ENCODE measurements at places on chromosomes 5 and 9.

DNA sequence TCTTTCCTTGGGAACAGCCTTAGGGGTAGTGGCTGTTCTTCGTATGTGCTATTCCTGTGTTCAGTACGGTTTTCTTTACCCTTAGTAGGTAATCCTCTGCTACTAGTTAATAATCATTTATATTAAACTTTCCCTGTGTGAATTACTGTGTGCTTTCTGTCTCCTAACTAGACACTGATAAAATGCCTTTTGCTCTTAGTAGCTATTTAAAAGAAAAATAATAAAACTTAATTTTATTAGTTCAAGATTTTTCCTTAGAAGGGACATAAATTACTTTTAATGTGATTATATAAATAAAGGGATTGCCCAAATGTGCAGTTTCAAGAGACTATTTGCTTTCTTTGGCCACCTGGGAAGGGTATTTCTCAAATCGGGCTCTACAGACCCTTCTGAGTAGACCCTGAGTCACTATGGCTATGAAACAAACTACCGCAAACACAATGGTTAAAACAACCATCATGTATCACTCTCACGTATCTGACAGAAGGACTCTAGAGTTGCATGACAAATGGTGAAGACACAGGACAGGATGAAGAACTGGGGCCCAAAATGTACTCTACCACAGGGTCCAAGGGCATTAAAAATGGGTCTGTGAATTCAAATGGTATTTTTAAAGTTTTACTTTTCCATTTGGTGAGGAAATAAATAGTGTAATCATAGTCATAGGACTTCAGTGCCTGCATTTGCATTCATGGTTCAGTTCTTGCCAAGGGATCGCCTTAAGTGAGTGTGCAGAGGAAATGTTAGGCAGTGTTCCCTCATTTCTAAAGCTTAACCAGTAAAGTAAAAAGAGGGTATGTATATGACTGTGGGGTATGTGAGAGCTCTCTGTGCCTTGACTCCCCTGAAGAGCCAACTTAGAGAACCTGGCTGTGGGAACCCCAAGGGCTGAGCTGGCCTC is 97.0 kb downstream of the TSSK1B start:
- DNase-seq: no peak

GRCh38 chr5:52449516-52449915 is 338.2 kb upstream of the ITGA1 start:
- DNase-seq: no peak

DNA sequence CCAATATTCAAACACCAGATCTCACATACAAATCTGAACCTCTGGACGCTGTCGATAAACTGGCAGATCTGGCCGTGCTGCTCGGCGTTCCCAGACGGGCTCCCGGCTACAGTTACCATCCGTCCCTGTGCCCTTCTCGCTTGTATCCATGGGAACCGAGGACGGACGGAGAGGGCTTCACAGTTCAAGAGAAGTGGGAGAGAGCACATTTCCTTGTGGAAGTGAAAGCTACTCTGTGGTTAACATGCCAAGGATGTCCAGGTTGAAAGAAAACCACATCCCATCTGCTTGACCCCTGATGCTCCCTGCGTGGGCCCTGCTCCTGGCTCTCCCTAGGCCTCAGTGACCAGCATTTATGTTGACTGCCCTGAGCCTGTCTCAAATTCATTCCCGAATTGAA is 6.3 kb upstream of the DBN1 start:
- no peak for DNase-seq

GRCh38 chr5:82314964-82315758 is 37.0 kb upstream of the RPS23 start:
- DNase-seq: no peak

DNA sequence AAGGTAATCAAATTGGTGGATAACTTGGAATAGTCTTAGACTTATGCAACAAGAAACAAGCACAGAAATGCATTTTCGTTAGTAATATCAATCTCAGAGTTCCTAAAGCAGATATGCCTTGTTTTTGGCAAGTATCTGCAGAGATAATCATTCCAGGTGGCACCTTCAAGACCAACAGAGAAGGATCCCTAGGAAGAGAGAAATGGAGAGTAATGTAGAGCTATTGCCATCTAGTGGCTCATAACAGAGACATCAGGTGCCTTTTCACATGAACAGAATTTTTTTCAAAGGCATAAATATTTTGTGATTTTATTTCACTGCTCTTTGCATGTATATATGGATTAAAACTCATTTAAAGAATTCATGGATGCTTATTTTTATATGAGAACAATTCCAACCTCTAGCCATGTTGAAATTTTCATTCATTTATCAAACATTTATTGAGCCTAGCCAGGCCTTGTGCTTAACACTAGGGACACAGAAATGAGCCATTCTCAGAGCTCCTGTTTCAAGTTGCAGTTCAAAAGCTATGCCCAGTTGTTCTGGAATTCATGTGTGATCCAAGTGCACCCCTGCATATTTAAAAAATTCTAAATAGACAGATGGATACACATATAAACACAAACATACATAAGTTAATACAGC is 117.5 kb upstream of the OR13F1 start:
- DNase-seq: no peak

GRCh38 chr9:69317894-69318293 is 7.1 kb upstream of the ENTREP1 start:
- no peak for DNase-seq

- peak; percentile 44 for DNase-seq
Observed at GRCh38 chr9:120925535-120926396, 830 bp downstream of the TRAF1 start.

DNA sequence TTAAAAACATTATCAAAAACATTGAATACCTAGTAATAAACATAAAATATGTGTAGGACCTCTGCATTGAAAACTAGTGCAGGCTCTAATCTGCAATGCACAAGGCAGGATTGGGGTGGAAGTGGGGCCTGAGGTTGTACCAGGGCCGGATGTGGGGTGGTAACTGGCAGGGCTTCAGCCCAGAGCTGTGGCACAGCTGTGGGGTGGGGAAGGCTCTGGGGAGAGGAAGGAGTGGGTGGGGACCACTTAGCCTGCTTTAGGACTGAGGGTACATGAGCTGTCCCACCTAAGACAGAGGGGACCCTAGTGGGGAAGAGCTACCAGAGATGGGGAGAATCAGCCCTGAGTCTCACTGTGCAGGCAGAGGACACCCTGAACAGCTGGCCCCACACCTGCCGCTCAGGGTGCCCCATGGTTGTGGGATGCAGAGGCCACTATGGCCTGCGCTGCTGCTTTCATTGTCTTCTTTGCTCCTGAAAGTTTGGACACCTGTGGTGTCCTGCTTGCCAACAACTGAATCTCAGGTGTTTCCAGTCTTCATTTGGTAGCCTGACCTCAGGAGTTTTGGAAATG is 311.4 kb downstream of the TLE4 start:
- peak; percentile 42 for DNase-seq

- no peak for DNase-seq
Observed at GRCh38 chr5:88238732-88239131, 29.9 kb downstream of the TMEM161B start.

- no peak for DNase-seq
Observed at GRCh38 chr5:82278711-82279370, 687 bp upstream of the RPS23 start.

- DNase-seq: no peak
Observed at GRCh38 chr9:97567894-97568202, 65.3 kb downstream of the TSTD2 start.

DNA sequence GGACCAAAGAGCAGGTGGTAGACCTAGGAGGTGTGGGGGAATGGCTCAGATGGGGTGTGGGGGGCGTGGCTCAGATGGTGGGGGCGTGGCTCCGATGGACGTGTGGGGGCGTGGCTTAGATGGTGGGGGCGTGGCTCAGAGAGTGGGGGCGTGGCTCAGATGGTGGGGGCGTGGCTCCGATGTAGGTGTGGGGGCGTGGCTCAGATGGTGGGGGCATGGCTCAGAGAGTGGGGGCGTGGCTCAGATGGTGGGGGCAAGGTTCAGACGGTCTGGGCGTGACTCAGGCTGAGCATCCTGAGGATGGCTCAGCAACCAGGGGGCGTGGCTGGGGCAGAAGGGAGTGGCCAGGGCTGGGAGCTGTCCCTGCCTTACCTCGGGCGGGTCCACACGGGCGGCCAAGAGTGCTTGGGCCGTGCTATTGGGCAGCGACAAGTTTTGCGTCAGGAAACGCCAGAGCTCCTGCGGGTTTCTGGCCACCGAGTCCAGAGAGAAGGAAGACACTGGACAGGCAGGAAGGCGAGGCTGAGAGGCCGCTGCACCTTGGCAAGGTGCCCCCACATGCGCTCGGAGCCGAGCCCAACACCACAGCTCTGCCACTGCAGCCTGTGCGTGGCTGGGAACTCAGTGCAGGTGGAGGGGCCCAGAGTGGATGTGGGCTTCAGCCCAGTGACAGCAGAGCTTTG is 5.9 kb downstream of the ABCA2 start:
- DNase-seq: no peak

GRCh38 chr5:140372971-140373487 is 13.0 kb downstream of the SLC4A9 start:
- DNase-seq: no peak

GRCh38 chr9:37408933-37409710 is 13.4 kb upstream of the GRHPR start:
- DNase-seq: peak; percentile 85

GRCh38 chr9:125142560-125143376 is 560 bp downstream of the SCAI start:
- DNase-seq: peak; percentile 15

- DNase-seq: no peak
Observed at GRCh38 chr5:180523629-180524466, 29.7 kb downstream of the CNOT6 start.

- DNase-seq: no peak
Observed at GRCh38 chr5:5504325-5504724, 81.8 kb downstream of the ICE1 start.

- no peak for DNase-seq
Observed at GRCh38 chr9:129988607-129989361, 54.2 kb downstream of the FNBP1 start.

DNA sequence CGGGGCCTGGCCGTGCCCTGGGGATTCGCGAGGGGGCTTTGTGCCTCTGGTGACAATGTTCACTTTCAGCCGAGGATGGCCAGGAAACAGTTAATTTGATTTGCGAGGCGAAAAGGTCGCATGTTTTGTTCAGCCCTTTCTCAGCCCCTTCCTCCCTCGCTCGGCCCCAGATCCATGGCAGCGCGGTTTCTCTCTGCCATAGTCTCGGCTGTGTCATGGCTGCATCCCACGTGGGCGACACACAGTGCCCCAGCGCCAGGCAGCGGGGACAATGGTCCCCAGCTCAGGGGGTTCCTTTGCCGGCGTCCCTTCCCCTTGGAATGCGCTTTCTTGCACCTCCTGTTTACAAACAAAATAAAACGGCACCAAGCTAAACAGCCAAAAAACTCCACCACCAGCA is 370.3 kb upstream of the IRX2 start:
- no peak for DNase-seq

- DNase-seq: no peak
Observed at GRCh38 chr5:37810311-37810710, 29.5 kb downstream of the GDNF start.

GRCh38 chr5:39419796-39420195 is 5.0 kb downstream of the DAB2 start:
- DNase-seq: no peak

- DNase-seq: no peak
Observed at GRCh38 chr5:177421062-177421798, 5.2 kb upstream of the GRK6 start.

- no peak for DNase-seq
Observed at GRCh38 chr5:180637962-180638680, 11.3 kb downstream of the FLT4 start.

- DNase-seq: no peak
Observed at GRCh38 chr5:130452744-130453143, 548.5 kb downstream of the CHSY3 start.

GRCh38 chr5:169408731-169409130 is 107.8 kb upstream of the SLIT3 start:
- no peak for DNase-seq

- no peak for DNase-seq
Observed at GRCh38 chr5:137292461-137293027, 206.6 kb downstream of the SPOCK1 start.

- no peak for DNase-seq
Observed at GRCh38 chr5:150217038-150217437, 27.2 kb downstream of the SLC6A7 start.

DNA sequence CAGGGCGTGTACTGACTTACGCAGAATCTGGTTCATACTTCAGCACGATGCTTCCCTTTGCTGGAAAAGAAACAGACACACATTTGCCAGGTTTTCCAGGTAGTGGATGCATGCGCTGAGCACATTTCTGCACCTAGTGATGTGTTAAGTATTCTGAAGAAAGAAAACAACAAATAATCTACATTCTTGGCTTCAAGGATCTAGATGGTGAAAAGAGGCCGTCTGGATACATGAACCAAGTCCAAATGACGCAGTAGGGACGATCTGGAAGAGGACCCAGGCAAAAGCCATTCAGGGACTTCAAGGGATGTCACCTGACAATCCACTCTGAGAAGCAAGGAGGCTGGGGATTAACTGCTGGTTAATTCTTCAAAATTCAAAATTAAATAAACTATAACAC is 30.4 kb downstream of the NSUN2 start:
- no peak for DNase-seq

GRCh38 chr9:22817181-22817580 is 370.6 kb downstream of the DMRTA1 start:
- no peak for DNase-seq

- no peak for DNase-seq
Observed at GRCh38 chr5:10839118-10839517, 78.1 kb upstream of the DAP start.

DNA sequence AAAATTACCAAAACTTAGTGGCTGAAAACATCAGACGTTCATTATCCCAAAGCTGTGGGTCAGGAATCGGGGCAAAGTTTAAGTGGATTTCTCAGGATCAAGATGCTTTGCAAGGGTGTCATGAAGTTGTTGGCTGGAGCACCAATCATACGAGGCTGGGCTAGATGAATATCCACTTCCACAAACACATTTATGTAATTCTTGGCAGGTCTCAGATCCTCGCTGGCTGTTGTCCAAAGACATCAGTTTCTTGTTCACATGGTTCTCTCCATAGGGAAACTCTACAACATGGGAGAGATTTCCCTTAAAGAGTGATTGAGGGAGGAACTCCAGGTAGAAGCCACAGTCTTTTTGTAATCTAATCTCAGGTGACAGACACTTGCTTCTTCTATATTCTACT is 20.2 kb upstream of the CCDC192 start:
- no peak for DNase-seq

DNA sequence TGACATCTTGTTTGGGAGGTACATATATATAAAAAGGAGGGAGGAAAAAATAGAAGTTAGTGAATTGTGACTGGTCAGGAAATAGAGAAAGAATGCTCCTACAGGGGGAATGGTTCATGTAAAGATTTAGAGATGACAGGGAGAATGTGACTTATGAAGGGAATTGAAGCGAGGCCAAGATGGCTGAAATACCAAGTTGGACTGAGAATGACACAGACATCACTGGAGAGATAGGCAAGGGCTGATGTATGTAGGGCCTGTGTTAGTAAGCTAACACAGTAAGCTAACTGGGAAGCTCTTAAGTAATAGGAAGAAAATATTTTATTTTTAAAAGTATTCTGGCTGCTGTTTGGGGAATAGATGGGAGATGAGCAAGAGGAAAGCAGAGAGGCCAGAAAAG is 286.3 kb downstream of the NNT start:
- no peak for DNase-seq
